Heart left ventricle (tissue), 16 donors: ENCODE measurements at places on chromosomes 4 and X.

DNA sequence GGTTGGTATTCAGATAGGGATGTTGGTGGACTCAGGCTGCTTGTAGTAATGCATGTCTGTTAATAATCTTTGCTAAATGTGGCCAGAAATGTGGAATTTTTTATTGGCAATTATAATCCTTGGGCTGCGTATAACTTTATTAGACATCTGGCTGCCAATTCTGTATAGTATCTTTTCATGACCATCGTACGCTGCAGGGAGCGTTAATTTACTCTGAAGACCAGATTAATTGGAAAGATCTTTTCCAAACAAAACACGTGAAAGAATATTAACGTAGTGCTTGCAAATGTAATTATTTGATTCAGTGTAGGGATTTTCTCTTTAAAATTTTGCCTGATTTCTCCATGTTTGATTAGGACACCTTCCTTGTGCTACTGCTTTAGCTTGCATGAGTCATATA is 38.8 kb upstream of the FTHL17 start:
- DNase-seq, result no peak
- no peak overlapping the region for H3K4me3 ChIP-seq
- no peaks in the 10 kb centered on the region for H3K27me3 ChIP-seq
- H3K36me3 ChIP-seq, result no peaks in the 10 kb centered on the region
- no peaks in the 10 kb centered on the region for H3K4me1 ChIP-seq

GRCh38 chrX:71998836-71999509 is 88.3 kb downstream of the NHSL2 start:
- peak; percentile 21 for DNase-seq
- no peak overlapping the region for H3K27ac ChIP-seq
- no peaks in the 10 kb centered on the region for H3K4me1 ChIP-seq
- H3K27me3 ChIP-seq, result peaks cover 4% of the 10 kb centered on the region

GRCh38 chrX:151009582-151009981 is 26.4 kb downstream of the HMGB3 start:
- no peak for DNase-seq
- no peaks in the 10 kb centered on the region for H3K36me3 ChIP-seq
- peaks cover 8% of the 10 kb centered on the region for H3K27me3 ChIP-seq
- H3K4me3 ChIP-seq, result no peak overlapping the region
- no peak overlapping the region for H3K27ac ChIP-seq

- no peak for DNase-seq
- no peaks in the 10 kb centered on the region for H3K36me3 ChIP-seq
- no peaks in the 10 kb centered on the region for H3K27me3 ChIP-seq
- no peak overlapping the region for H3K4me3 ChIP-seq
- no peak overlapping the region for H3K27ac ChIP-seq
Measured at GRCh38 chrX:5640071-5640470, 588.6 kb downstream of the NLGN4X start.

DNA sequence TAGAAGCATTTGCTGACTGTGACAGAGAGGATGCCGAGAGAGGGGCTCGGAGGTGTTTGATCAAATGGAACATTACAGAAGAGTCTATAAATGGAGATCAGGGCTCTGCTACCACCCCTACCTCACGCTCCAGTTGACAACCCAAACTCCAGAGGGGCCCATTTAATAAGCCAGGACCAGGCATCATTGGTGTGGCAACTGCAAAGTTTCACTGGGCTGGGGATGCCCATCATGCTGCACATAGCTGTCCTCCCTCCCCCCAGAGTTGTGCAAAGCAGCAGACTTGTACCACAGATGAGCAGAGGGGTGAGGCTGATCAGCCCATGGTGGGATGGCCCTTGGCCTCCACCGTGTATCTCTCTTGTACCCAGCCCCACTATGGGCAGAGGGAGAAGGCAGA is 38.2 kb upstream of the XPNPEP2 start:
- no peak overlapping the region for H3K27ac ChIP-seq
- H3K36me3 ChIP-seq, result no peaks in the 10 kb centered on the region
- peaks cover 10% of the 10 kb centered on the region for H3K4me1 ChIP-seq
- H3K4me3 ChIP-seq, result no peak overlapping the region
- no peak for DNase-seq

- DNase-seq, result no peak
- H3K4me1 ChIP-seq, result no peaks in the 10 kb centered on the region
- no peak overlapping the region for H3K27ac ChIP-seq
- H3K4me3 ChIP-seq, result no peak overlapping the region
- no peaks in the 10 kb centered on the region for H3K27me3 ChIP-seq
Measured at GRCh38 chr4:90951037-90951436, 823.8 kb downstream of the CCSER1 start.

DNA sequence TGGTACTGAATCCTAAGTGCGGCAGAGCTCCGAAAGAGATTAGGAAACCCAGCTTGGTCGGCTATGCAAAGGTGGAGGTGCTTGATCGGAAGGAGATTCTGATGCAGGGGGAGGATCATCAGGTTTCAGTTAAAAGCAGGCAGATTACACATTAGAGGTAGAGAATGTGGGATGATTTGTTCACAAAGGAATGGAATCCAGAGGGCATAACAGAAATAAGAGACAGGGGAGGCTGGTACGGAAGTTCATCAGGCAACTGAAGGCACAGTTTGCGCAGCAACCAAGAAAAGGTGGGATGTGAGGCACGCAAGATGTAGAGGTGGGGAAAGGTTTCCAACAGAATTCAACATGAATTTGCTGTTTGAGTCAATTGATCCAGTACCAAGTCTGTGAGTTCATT is 424 bp upstream of the ZNF330 start:
- H3K36me3 ChIP-seq, result no peaks in the 10 kb centered on the region
- peak overlapping the region; percentile 86 for H3K4me3 ChIP-seq
- no peaks in the 10 kb centered on the region for H3K4me1 ChIP-seq
- DNase-seq, result no peak

GRCh38 chrX:131854581-131854980 is 168.5 kb upstream of the STK26 start:
- H3K27me3 ChIP-seq, result no peaks in the 10 kb centered on the region
- no peaks in the 10 kb centered on the region for H3K4me1 ChIP-seq
- H3K36me3 ChIP-seq, result no peaks in the 10 kb centered on the region
- no peak for DNase-seq
- no peak overlapping the region for H3K27ac ChIP-seq

DNA sequence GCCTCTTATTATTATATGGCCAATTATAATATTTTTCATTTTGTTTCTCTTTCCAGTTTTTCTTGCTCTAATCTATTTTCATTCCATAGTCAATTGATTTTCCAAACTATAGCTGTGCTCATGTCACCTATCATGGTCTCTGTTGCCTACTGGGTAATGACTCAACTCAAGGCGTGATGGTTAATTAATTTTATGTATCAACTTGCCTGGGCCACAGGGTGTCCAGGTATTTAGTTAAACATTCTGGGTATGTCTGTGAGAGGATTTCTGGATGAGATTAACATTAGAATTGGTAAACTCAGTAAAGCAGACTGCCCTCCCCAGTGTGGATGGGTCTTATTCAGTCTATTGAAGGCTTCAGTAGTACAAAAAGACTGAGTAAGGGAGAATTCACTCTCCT is 9.9 kb downstream of the FHIP1A start:
- no peak overlapping the region for H3K27ac ChIP-seq
- no peak overlapping the region for H3K4me3 ChIP-seq
- no peaks in the 10 kb centered on the region for H3K36me3 ChIP-seq
- H3K27me3 ChIP-seq, result no peaks in the 10 kb centered on the region
